ENCODE measurements at places on chromosomes 3 and 15. TPM values are rescaled to one million over a fixed set of nuclear protein-coding genes. Genes with fewer than 3 reads are reported as not detected.
A peak's percentile ranks its signal among the peaks of the same experiment; 100 is the strongest.

DNA sequence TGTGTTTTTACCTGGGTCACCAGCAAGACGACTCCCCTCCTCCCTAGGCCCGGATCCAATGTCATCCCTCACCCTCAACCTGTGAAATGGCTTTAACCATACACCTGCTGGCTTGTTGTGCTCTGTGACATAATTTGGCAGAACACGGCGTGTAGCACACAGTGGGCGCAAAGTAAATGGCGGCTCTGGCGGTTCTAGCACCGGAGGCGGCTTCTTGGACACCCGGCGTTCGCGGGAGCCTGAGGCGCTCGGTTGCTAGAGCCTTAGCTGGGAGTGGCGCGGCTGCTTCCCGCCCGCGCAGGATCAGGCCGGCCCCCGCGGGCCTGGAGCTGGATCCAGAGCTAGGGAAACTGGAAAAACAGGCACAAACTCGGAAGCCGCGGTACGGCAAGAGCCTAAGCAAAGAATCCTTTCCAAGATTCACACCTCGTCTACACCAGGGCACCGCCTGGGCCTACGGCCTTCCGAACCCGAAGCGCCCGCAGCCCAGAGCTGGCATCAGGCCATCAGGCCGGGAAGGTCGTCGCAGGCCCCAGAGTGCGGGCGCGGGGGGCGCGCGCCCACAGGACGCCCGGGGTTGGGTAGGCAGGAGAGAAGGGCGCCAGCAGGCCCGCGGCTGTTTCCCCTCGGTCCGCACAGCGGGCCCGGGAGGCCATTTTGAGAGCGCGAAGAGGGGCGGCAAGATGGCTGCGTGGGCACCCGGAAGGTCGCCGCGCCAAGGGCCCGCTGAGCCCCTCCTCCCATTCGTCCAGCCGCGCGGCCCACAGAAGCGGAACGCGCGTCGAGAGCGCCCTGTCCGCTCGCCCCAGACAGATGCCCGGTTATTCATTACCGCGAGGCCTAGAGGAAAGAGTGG lies 43.9 kb upstream of the POLG start:
- H3K4me1 ChIP-seq = no peaks in the 10 kb centered on the region
- peak; percentile 55 for DNase-seq
- H3K27me3 ChIP-seq = peaks cover 92% of the 10 kb centered on the region
- H3K27ac ChIP-seq = no peak overlapping the region
- H3K36me3 ChIP-seq = no peaks in the 10 kb centered on the region

GRCh38 chr3:109927161-109927560 lies 589.8 kb upstream of the DPPA4 start:
- H3K27me3 ChIP-seq = no peaks in the 10 kb centered on the region
- H3K4me3 ChIP-seq = no peak overlapping the region
- no peak for DNase-seq
- H3K36me3 ChIP-seq = peaks cover 2% of the 10 kb centered on the region

GRCh38 chr3:109480014-109480413 lies 142.7 kb upstream of the DPPA4 start:
- no peak overlapping the region for H3K27ac ChIP-seq
- H3K36me3 ChIP-seq = no peaks in the 10 kb centered on the region
- no peak for DNase-seq
- H3K4me3 ChIP-seq = no peak overlapping the region
- H3K27me3 ChIP-seq = no peaks in the 10 kb centered on the region

- H3K4me3 ChIP-seq = no peak overlapping the region
- H3K27ac ChIP-seq = no peak overlapping the region
- H3K4me1 ChIP-seq = no peaks in the 10 kb centered on the region
- H3K36me3 ChIP-seq = peaks cover 11% of the 10 kb centered on the region
- H3K27me3 ChIP-seq = no peaks in the 10 kb centered on the region
- DNase-seq = no peak
Observed at GRCh38 chr3:132522353-132522752, 74.7 kb upstream of the ACKR4 start.

- no peak overlapping the region for H3K27ac ChIP-seq
- no peaks in the 10 kb centered on the region for H3K27me3 ChIP-seq
- peaks cover 5% of the 10 kb centered on the region for H3K4me1 ChIP-seq
- no peaks in the 10 kb centered on the region for H3K36me3 ChIP-seq
- DNase-seq = no peak
Observed at GRCh38 chr3:171184372-171184771, 157.9 kb upstream of the SLC2A2 start.

GOLGA6D gene
- total RNA-seq = 0.37 TPM

PATL2 gene
- total RNA-seq = 0.46 TPM

GRCh38 chr3:39434574-39434973 lies 28.1 kb downstream of the RPSA start:
- H3K27me3 ChIP-seq = no peaks in the 10 kb centered on the region
- no peaks in the 10 kb centered on the region for H3K36me3 ChIP-seq
- DNase-seq = no peak
- no peaks in the 10 kb centered on the region for H3K4me1 ChIP-seq
- no peak overlapping the region for H3K27ac ChIP-seq

CPNE9 gene
- total RNA-seq = 3.8 TPM

GRCh38 chr3:114380233-114380651 lies 86.4 kb downstream of the TIGIT start:
- peaks cover 3% of the 10 kb centered on the region for H3K36me3 ChIP-seq
- H3K4me3 ChIP-seq = no peak overlapping the region
- H3K4me1 ChIP-seq = peaks cover 3% of the 10 kb centered on the region
- no peak overlapping the region for H3K27ac ChIP-seq
- H3K27me3 ChIP-seq = no peaks in the 10 kb centered on the region
- no peak for DNase-seq

RPL29 gene
- 1,592 TPM for total RNA-seq

DNA sequence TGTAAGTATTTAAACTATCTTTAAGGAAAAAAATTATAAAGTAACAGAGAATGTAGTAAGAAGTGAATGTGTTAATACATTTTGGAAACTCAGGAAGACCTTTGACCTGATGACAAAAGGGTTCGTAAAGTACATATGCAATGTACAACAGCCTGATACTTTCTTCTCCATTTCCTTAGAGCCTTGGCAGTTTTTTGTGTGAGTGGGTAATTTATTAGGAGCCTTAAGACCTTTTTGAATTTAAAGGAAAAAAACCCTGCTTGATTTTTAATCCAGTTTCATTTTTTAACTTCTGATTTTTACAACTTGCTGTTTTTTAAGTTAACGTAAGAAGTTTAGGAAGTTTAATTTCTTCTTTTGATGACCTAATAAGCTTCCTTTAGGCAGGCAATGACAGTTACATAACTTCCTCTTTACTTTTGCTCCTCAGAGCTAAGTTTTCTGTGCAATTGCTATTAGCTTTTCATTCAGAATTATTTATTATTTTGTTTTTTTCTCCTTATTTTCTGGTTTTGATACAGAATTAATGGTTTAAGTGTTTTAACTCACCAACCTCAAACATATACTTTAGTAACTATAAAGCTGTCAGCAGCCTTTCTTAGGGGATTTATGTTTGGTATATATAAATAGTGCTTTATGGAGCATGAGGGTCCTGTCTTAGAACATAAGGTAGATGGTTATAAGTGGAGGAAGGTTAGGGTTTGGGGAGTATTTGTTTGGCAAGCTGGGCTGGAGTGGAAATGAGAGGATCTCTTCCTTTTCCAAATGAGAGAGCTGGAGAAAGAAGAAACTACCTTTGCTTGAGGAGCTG lies 35.2 kb downstream of the ARMC8 start:
- no peak overlapping the region for H3K4me3 ChIP-seq
- no peak overlapping the region for H3K27ac ChIP-seq
- no peaks in the 10 kb centered on the region for H3K27me3 ChIP-seq
- DNase-seq = no peak
- no peaks in the 10 kb centered on the region for H3K4me1 ChIP-seq

GRCh38 chr15:50341616-50342136 lies 13.3 kb downstream of the GABPB1 start:
- H3K4me1 ChIP-seq = no peaks in the 10 kb centered on the region
- no peak overlapping the region for H3K27ac ChIP-seq
- H3K4me3 ChIP-seq = no peak overlapping the region
- peaks cover 8% of the 10 kb centered on the region for H3K36me3 ChIP-seq
- DNase-seq = no peak
- no peaks in the 10 kb centered on the region for H3K27me3 ChIP-seq

- H3K36me3 ChIP-seq = no peaks in the 10 kb centered on the region
- no peak for DNase-seq
- H3K4me3 ChIP-seq = no peak overlapping the region
- no peaks in the 10 kb centered on the region for H3K27me3 ChIP-seq
- no peaks in the 10 kb centered on the region for H3K4me1 ChIP-seq
Observed at GRCh38 chr3:195164573-195165264, 106.2 kb downstream of the XXYLT1 start.

GRCh38 chr15:64038878-64039610 lies 7.2 kb downstream of the DAPK2 start:
- DNase-seq = peak; percentile 40
- H3K4me1 ChIP-seq = peaks cover 2% of the 10 kb centered on the region
- no peak overlapping the region for H3K4me3 ChIP-seq
- H3K27me3 ChIP-seq = no peaks in the 10 kb centered on the region

AGTR1 gene
- total RNA-seq = not detected

GRCh38 chr3:122077293-122078234 lies 22.4 kb downstream of the CD86 start:
- no peak overlapping the region for H3K4me3 ChIP-seq
- H3K27me3 ChIP-seq = no peaks in the 10 kb centered on the region
- H3K27ac ChIP-seq = no peak overlapping the region
- H3K36me3 ChIP-seq = no peaks in the 10 kb centered on the region
- no peak for DNase-seq

GRCh38 chr15:41987246-41987924 lies 15.0 kb upstream of the EHD4 start:
- H3K36me3 ChIP-seq = no peaks in the 10 kb centered on the region
- no peaks in the 10 kb centered on the region for H3K27me3 ChIP-seq
- H3K27ac ChIP-seq = no peak overlapping the region
- no peaks in the 10 kb centered on the region for H3K4me1 ChIP-seq

CHRNA7 gene
- 4.4 TPM for total RNA-seq

CYP11A1 gene
- 1.7 TPM for total RNA-seq

DNA sequence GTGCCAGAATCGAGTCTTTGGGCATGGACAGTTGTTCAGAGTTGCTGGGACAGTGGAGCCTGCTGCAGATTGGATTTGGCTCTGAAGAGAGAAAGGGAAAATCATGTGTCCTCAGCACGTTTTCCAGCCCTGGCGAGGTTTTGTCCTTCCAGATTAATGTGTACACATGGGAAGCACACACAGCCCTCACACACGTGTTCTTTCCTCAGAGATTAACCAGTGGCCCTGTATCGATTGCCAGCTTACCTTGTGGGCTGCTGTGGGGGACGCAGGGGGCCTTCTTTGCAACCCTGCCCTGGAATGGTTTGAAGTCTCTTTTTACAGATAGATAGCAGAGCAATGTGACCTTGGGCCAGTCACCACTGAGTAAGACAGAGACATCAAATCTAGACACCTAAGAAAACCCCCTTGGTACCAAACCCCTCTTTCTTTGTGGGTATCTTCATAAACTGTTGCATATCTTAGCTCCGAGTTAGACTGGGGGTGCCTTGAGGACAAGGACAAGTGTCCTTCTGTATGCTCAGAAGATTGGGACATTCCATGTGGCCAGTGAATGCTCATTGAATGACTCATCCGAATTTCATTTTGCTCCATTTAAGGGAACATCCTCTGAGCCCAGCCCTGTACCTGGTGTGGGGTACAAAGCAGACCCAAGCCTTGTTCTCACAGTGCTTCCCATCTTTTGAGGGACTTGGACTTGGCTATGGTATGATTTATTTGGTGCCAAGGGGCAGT lies 48.0 kb downstream of the SMAD6 start:
- peaks cover 15% of the 10 kb centered on the region for H3K4me1 ChIP-seq
- no peak overlapping the region for H3K27ac ChIP-seq
- no peaks in the 10 kb centered on the region for H3K27me3 ChIP-seq
- DNase-seq = no peak
- peaks cover 4% of the 10 kb centered on the region for H3K36me3 ChIP-seq

- H3K27ac ChIP-seq = no peak overlapping the region
- DNase-seq = no peak
- no peaks in the 10 kb centered on the region for H3K27me3 ChIP-seq
- no peak overlapping the region for H3K4me3 ChIP-seq
- no peaks in the 10 kb centered on the region for H3K4me1 ChIP-seq
- no peaks in the 10 kb centered on the region for H3K36me3 ChIP-seq
Observed at GRCh38 chr3:172953571-172953970, 187.5 kb downstream of the SPATA16 start.

DNA sequence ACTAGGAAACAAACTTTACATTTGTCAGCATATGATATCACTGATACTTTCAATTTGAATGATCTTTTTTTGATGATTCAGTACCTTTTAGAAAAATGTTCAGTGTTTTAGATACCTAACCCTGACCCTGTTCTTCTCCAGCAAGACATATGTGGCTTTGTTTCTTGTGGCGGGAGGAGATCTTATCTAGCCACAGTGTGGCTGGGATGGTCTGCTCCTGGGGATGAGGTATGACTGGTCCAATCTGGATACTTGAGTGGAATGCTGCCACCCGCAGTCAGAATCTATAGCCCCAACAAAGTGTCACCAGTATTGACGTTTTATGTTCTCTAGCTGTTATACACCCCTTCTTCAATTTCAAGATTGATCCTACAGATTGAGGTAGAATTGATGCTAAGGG lies 439.0 kb upstream of the GOLIM4 start:
- no peak for DNase-seq
- H3K27me3 ChIP-seq = no peaks in the 10 kb centered on the region
- H3K36me3 ChIP-seq = no peaks in the 10 kb centered on the region
- H3K4me3 ChIP-seq = no peak overlapping the region

GRCh38 chr3:139355891-139356290 lies 12.1 kb downstream of the MRPS22 start:
- no peaks in the 10 kb centered on the region for H3K4me1 ChIP-seq
- no peak for DNase-seq
- no peak overlapping the region for H3K4me3 ChIP-seq
- H3K27me3 ChIP-seq = no peaks in the 10 kb centered on the region
- H3K27ac ChIP-seq = no peak overlapping the region
- H3K36me3 ChIP-seq = peaks cover 72% of the 10 kb centered on the region

DNA sequence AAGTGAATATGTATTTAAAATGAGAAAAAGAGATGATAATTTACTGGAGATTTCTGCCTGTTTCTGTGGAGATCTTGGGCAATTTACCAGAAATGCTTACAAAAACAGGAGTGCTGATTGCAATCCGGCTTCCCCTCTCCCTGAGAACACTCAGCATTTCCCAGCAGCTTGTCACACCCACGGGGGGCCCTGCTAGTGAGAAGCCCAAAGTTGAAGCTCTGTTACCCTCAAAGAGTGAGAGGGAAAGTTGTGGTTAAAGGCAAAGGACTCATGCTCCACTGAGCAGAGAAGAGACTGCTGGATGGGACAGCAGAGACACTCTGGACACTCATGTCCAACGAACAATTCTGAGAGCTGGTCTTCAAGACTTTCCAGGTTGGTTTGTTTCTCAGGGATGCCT lies 2.9 kb downstream of the MCTP2 start:
- H3K27ac ChIP-seq = no peak overlapping the region
- no peaks in the 10 kb centered on the region for H3K36me3 ChIP-seq
- no peak overlapping the region for H3K4me3 ChIP-seq
- H3K4me1 ChIP-seq = no peaks in the 10 kb centered on the region

- no peaks in the 10 kb centered on the region for H3K36me3 ChIP-seq
- no peak overlapping the region for H3K27ac ChIP-seq
- no peaks in the 10 kb centered on the region for H3K4me1 ChIP-seq
- no peak overlapping the region for H3K4me3 ChIP-seq
- no peak for DNase-seq
- H3K27me3 ChIP-seq = no peaks in the 10 kb centered on the region
Observed at GRCh38 chr3:106440672-106441071, 571.9 kb upstream of the CBLB start.

GRCh38 chr15:29064731-29065130 lies 179.0 kb downstream of the APBA2 start:
- H3K4me1 ChIP-seq = no peaks in the 10 kb centered on the region
- no peak for DNase-seq
- H3K4me3 ChIP-seq = no peak overlapping the region

Data from H9 (cell line).